ENCODE measurements at places on chromosomes 7 and 10.

DNA sequence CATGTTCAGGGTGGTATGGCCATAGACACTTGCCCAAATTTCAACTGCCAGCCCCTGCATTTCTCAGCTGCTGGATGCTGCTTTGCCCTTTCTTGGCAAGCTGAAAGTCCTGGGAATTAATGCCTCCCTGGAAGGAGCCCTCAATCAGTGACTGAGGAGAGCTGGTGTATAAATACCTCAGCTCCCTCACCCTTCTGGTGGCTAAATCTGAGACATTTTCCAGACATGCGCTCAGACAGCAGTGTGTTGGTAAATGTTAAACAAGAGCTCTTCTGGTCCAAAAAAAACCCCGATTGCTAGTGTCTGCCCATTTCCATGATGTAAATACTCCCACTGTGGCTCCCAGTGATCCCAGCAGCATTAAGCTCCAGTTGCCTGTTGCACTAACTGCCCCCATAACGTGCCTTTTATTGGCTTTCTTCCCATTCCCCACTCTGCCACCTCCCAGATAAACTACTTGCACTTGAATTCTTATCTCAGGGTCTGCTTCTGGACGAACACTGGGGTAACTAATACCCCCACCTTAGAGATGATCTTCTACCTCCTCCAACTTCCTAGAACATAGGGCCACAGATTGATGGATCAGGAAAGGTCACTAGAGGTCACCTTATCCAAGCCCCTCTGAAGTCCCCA is 6.7 kb upstream of the MYH16 start:
- DNase-seq, result no peak

DNA sequence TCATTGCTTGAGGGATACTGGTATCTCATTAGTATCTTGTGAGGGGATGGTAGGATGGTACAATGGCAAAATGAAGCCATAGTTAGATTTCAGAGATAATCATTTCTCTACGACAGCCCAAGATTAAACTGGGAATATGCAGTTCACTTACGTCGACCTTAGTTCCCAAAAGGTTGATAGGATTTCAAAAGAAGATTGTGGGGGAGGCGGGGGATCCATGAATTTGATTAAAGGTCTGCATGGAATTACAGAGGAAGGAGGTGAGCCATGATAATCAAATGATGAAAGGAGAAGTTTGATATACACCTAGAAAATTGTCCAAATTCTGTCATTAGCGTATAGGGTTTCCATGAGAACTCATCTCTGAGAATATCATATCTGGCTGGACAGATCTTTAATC is 206.6 kb downstream of the CELF2 start:
- no peak for DNase-seq

GRCh38 chr7:133197972-133198544 is 54.8 kb upstream of the EXOC4 start:
- DNase-seq, result no peak

DNA sequence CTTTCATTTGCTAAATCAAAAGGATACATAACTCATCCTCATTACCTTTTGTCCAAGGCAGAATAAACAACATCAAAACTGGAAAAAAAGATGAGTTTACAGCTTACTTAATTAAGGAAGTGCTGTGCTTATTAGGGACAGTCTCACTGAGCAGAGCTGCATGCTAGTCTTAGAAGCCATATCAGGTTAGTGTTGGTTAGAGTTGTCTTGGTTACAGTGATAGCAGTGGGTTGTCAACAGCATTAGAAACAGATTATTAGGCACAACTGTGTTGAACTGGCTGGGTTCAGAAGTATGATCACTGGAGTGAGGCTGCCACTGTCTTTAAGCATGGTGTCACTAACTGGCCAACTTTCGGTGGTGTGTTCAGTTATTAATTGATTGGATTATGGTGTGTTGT is 503.9 kb upstream of the IGFBP3 start:
- DNase-seq, result no peak

- DNase-seq, result no peak
These were observed 92.3 kb upstream of the BAIAP2L1 start for GRCh38 chr7:98493030-98493778.

DNA sequence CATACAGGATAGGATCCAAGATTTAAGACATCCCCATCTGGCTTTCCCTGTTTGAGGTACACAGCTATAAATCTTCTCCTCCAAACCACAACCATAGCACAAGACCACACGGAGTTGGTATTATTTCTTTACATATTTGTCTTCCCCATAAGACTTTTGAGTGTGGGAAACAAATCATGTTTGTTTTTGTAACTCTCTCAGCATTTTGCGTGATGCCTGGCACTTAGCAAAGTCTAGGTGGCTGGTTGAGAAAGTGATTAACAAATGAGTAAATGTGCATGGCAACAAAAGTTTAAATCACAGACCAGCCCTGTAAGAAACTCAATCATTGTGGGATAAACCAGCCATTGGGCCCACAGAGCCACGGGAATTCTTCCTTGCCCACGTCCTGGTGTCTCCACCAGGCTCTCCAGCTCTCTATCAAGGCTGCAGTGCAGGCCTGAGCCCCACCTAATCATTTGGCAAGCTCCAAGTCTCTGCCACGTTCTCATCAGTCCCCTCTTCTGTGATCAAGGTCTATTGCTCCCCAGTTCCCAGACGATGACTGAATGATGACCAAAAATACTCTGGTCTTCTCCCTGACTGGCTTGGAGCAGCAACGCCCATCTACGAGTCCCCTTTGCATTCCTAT is 317.8 kb downstream of the TNS3 start:
- DNase-seq, result no peak

- DNase-seq, result no peak
These were observed 96.3 kb downstream of the COL13A1 start for GRCh38 chr10:69897999-69898398.

DNA sequence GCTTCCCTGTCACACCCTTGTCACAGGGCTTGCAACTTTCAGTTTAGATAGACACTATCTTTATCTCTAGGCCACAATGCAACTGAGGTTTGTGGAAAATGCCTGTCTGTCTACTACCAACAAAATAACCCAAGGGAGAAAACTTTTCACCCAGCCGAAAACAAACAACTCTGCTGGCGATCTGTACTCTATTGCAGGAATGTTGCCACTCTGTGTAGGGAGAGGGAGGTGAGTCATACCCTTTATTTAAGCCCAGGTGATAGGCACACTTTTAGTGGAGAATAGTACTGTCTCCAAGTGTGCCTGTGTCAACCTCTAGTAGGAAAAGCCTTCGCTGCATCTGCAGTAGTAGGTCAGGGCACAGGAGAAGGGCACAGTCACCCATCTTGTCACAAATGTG is 108.3 kb downstream of the SLC25A40 start:
- no peak for DNase-seq

DNA sequence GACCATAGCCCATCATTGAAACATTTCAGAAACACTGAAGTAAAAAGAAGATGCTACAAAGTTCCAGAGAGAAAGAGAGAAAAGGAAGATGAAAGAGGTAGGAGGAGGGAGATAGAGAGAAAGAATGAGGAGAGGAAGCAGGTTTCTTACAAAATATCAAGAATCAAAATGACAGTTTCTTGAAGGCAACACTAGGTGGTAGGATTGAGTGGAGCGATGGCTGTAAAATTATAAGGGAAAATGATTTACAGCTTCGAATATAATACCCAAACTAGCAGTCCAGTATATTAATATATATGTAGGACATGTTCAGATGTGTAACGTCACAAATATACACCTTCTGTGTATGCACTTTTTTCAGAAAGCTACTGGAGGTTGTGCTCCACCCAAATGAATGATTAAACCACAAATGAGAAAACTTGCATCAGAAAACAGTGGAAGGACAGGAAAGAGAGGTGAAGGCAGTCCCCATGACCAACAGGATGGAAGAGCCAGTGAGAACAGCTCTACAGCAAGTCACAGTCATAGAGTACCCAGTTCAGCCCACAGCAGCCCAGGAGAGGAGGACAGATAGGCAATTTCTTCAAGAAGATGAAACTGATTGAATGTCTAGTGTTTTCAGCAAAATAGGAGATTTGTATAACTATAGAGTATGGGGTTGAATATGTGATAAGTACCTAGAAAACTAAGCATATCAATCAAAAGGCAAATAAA is 151.5 kb upstream of the TARP start:
- no peak for DNase-seq

GRCh38 chr10:15805395-15806058 is 54.8 kb downstream of the MINDY3 start:
- no peak for DNase-seq

DNA sequence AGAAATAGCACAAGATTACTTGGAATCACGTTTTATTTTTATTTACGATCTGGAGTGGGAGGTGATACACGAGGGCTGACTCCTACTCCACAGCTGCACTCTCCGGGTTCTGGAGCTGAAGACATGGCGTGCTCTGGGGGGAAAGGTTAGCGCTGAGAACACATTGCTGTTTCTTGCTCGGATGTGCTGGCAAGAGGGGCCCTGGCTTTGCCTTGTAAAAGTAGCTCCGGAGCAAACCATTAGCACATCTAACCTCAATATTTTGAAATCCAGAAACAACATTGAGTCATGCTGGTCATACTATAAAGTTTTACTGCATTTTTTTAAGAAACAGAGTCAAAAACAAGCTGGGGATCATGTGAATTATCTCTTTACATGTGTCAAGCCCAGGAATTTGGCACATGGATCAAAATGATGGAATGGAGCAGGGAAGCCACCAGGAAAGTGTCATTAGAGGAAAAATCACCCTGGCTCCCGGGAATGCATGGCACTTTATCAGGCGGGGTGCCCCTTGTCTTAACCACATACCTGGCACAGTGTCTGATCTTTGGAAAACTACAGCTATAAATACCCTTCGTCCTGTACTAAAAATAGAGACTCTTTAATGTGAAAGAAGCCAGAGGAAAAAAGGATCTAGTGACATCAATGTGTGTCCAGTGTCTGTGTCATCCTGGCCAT is 31.6 kb upstream of the LYZL1 start:
- peak; percentile 20 for DNase-seq

DNA sequence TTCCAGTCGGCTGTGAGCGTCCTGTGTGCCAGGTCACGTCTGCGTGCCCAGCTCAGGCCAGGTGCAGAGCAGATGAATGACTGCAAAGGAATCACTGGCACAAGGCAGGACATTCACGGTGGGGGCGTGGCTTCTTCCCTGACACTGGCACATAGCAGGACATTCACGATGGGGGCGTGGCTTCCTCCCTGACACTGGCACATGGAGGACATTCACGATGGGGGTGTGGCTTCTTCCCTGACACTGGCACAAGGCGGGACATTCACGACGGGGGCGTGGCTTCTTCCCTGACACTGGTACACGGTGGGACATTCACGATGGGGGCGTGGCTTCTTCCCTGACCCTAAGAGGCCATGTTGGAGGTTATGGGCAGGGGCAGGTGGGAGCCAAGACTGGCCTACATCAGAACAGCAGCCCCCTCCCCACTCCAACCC is 64.3 kb downstream of the MYL10 start:
- DNase-seq, result peak; percentile 6

- DNase-seq, result no peak
These were observed 245.6 kb downstream of the SEMA3D start for GRCh38 chr7:84941291-84941690.

- DNase-seq, result no peak
These were observed 7.4 kb downstream of the TAS2R40 start for GRCh38 chr7:143229054-143229790.

DNA sequence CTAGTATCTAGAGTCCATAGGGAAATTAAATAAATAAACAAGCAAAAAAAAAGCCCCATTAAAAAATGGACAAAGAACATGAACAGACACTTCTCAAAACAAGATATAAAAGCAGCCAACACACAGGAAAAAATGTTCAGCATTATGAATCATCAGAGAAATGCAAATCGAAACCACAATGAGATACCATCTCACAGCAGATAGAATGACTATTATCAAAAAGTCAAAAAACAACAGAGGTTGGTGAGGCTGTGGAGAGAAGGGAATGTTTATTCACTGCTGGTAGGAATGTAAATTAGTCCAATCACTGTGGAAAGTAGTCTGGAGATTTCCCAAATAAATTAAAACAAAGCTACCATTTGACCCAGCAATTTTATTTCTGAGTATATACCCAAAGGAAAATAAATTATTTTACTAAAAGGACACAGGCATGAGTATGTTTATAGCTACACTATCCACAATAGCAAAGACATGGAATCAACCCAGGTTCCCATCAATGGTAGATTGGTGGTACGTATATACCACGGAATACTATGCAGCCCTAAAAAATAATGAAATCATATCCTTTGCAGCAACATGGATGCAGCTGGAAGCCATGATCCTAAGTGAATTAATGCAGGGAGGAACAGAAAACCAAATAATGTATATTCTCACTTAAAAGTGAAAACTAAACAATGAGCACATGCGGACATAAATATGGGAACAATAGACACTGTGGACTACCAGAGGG is 366.5 kb upstream of the SEMA3C start:
- DNase-seq, result no peak

- peak; percentile 44 for DNase-seq
These were observed 59.8 kb downstream of the GRID1 start for GRCh38 chr10:86306628-86307278.

DNA sequence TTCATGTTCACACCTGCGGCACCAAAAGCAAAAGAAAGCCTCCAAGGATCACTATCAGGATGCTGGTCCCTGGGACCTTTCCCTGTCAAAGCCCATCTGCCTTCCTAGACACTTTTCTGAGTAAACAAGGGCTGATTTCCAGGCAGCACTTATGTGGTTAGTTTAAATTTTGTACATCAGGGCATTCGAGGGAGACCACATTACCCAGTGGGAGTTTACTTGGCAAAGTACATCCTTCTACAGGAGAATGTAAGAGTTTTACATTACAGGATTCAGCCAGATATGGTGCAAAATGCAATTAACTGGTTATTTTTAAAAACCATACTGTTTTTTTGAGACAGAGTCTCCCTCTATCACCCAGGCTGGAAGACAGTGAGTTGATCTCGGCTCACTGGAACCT is 132.1 kb downstream of the CSTF2T start:
- no peak for DNase-seq

GRCh38 chr10:31648966-31649365 is 279.7 kb downstream of the ARHGAP12 start:
- DNase-seq, result no peak

All from thyroid gland (tissue), 4 donors.